Stimulated activated CD8-positive, alpha-beta memory T cell treated with anti-CD3 and anti-CD28 coated beads, Interleukin-2, amount 100 ng/mL, for 1 hour (primary cell): ENCODE measurements at places on chromosomes 7 and 10.

DNA sequence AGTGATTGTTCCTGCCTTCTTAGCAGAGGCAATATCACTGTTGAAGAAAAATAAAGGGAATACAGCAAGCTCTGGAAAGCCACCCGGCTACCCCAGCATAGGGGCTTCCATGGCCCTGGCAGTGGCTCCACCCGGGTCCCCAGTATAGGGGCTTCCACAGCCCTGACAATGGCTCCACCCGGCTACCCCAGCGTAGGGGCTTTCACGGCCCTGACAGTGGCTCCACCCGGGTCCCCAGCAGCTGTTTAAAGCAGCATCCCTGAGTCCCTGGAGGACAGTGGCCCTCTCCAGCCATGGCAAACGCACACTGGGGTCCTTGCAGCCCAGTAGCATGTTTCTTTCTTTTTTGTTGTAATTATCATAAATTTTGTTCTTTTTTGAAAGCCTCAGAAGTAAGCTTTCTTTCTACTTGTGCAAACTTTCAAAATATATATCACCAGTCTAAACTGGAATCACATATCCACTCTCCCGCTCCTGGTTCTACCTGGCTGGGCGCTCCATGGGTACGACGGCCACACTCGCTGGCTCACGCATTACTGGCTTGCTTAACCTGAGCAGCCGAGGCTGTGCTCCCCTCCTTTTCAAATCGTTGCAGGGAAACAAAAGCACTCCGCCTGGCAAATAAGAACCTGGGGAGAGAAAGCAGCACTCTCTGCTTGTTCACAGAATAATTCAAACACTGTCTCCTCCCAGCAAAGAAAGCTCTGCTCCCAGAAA lies 62.1 kb downstream of the TCERG1L start:
- DNase-seq, result no peak

GRCh38 chr7:74015670-74016069 lies 12.3 kb upstream of the ELN start:
- no peak for DNase-seq

DNA sequence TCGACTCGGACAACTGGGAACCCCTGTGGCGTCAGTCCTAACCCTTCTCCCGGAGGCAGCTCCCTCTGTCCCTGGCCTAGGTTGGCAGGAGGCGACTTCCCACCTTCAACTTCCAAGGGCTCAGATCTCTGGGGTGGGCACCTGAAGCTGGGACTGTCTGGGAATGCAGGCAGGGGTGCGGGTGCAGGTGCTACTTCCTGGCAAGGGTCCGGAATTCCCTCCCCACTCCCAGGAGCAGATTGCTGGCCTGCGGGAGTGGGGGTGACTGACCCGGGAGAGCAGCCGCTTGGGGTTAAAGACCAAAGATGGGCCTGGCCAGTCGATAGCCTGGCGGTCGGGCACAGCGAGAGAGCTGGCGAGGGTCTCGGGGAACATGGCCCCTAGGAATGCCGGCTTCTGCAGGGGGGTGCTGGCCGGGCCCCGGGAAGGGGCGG lies 387 bp downstream of the EPHA1 start:
- no peak for DNase-seq

- no peak for DNase-seq
These were observed at the start of gene GDF2 for GRCh38 chr10:47322300-47323061. Gene GDF2, plus strand, starts transcription at chr10:47322454. Its CDS starts 215 bp downstream, at chr10:47322669.

DNA sequence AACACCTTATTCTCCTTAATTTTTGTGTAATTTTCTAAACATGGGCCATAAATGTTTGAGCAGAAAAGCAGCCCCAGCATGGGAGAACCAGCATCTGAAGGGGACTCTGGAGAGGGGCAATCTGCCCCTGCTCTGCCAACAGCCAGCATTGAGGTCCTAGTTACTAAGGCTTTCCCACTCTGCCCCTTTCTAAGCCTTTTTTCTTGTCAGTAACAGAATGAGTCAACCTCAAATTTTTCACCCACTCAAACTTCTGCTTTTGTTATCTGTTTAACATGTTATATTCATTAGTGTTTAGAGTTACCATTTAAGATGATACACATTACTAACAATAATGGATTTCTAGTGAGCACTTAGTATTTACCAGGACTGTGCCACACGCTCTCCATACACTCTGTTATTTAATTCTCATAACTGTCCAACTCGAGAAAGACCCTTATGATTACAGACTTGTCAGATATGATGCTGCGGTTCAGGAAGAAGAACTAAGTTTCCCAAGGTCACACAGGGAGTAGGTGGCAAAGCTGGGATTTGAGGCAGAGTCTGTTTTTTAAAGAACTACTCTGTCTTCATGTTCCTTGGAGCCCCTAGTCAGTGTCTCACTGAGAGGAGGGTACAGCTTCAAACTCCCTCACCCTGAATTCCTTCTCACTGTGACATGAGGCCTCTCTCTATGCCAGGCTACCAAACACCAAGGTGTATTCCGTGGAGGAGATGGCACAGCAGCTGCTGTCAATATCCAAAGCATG lies 19.9 kb upstream of the GPAM start:
- no peak for DNase-seq

GRCh38 chr7:108824840-108825580 lies 255.3 kb downstream of the DNAJB9 start:
- DNase-seq, result no peak

GRCh38 chr10:44920252-44920651 lies 9.1 kb downstream of the TMEM72 start:
- no peak for DNase-seq

- no peak for DNase-seq
These were observed 65.0 kb downstream of the RBM33 start for GRCh38 chr7:155709453-155709852.

DNA sequence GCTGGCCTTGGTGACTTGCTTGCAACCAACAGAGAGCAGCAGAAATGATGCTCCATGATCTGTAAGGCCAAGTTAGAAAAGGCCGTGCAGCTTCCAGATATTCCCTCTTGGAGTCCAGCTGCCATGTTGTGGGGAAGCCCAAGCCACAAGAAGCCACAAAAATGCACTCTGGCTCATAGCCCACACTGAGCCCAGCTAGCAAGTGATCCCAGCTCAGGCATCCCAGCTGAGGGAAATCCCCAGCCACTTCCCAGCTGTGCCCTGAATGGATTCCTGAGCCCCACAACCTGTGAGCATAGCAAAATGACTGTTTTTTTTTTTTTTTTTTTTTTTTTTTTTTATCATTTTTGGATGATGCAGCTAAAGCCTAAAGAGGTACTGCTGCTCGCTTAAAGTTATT lies 11.1 kb upstream of the SDK1 start:
- no peak for DNase-seq

GRCh38 chr7:108484137-108484536 lies 27.9 kb upstream of the NRCAM start:
- no peak for DNase-seq

- DNase-seq, result no peak
These were observed 307.2 kb downstream of the SNX13 start for GRCh38 chr7:17633067-17633466.

GRCh38 chr7:158956805-158957509 lies 100.6 kb downstream of the DYNC2I1 start:
- DNase-seq, result no peak

DNA sequence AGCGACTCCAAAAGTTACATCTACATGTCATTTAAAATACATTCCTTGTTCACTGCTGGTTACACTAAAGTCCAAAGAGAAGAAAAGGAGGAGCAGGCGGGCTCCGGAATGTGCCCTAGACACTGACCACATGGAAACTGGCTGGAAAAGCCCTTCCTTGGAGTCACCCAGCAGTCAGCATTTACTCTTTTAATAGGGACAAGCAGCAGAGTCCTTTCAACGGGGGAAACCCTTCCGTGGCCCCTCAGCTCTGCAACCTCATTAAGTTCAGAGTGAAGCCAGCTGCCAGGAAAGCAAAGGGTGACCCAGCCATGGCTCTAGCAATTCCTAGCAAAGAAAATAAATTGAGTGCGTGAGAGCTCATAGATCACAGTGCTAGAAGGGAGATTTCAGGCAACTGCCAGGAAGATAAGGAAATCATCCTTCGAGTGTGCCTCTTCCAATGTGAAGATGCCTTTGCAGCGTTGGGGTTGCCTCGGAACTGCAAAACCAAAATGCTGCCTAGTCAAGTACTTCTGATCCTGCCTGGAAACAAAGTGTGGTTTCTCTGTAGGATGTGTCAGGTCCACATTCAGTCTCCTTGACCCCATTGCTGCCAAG lies 101.6 kb downstream of the SORBS1 start:
- no peak for DNase-seq

GRCh38 chr7:14389181-14389591 lies 399.7 kb upstream of the ETV1 start:
- no peak for DNase-seq

GRCh38 chr10:91935886-91936285 lies 12.3 kb downstream of the BTAF1 start:
- DNase-seq, result no peak

GRCh38 chr7:125899577-125899976 lies 970.0 kb upstream of the POT1 start:
- DNase-seq, result no peak
